ENCODE measurements at places on chromosomes 7 and 10.

GRCh38 chr7:124752310-124752709 is 13.3 kb downstream of the GPR37 start:
- no peak for DNase-seq

GRCh38 chr10:17353568-17354300 is 100.7 kb downstream of the ST8SIA6 start:
- no peak for DNase-seq

DNA sequence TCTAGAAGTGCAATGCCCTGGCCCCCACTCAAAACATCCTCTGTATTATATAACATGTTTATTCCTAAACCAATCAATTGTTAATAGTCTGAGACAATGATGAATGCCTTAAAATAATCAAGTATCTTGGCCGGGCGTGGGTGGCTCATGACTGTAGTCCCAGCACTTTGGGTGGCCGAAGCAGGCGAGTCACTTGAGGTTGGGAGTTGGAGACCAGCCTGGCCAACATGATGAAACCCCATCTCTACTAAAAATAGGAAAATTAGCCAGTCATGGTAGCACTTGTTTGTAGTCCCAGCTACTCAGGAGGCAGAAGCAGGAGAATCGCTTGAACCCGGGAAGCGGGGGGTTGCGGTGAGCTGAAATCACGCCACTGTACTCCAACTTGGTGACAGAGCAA is 29.4 kb upstream of the CACNA2D1 start:
- DNase-seq, result no peak

DNA sequence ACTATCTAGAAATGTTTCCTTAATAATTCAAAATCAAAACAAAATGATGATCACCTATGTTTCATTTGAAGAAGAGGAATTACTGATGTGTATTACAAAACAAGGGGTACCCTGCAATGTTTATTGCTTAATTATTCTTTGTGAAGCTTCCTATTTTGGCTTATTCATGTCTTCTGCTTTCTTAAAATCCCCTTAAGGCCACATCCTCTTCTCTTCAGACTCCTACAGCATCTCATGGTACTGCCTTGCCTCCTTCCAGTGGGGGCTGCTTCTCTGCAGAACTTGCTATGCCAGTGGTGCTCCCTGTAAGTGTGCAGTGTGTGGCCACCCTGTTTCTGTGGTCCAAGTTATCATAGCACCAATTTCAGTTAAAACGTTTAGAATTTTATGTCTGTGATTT is 35.0 kb downstream of the CCDC146 start:
- DNase-seq, result no peak

- DNase-seq, result no peak
These were observed 63.9 kb upstream of the ECHDC3 start for GRCh38 chr10:11678074-11678793.

DNA sequence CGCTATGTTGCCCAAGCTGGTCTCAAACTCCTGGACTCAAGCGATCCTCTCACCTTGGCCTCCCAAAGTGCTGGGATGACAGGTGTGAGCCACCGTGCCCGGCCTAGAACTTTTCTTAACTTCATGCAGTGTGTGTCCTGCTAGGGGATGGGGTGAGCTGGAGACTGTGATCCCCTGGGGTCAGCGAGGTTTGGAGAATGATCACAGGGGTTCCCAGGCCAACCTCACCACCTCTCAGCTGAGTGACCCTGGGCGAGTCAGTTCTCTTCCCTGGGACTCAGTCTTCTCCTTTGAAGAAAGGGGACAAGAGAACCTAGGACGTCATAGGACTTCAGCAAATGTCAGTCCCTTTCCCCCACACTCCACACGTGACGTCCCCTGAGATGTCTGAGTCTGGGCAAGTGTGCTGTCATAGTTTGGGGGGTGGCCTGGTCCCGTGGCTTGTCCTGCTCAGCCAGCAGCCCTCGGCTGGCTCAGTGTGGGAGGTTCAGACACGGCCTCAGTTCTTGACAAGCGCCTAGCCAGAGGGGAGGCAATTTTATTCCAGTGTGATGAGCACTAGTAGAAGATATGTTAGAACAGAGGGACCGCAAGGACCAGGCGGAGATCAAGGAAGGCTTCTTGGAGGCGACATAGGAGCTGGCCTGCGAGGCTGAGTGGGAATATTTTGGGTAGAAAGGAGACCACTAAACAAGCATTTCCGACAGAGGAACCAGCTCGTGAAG is 43.3 kb upstream of the ELN start:
- DNase-seq, result no peak

GRCh38 chr10:124381011-124381611 is 37.6 kb downstream of the OAT start:
- no peak for DNase-seq

- DNase-seq, result no peak
These were observed 90.0 kb downstream of the LARP4B start for GRCh38 chr10:841535-841934.

DNA sequence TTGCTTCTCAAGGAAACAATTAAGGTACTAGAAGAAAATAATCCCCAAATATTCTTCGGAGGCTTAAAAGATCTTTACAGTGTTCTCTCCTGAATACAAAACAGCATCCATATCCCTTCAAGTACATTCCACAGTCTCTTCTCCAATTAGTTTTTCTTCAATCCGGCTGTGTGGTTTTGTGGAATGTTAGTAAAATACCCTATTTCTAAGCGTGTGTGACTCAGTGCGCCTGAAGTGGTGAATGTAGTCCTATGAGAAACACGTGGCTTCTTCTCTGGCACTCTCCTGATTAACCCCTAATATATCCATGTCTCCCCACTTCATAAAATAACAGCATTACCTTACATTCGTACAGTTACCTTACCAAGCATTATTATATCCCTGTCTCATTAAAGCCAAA is 570.2 kb downstream of the ARL4A start:
- no peak for DNase-seq

- no peak for DNase-seq
These were observed 43.8 kb upstream of the CSTF2T start for GRCh38 chr10:51743146-51743545.

DNA sequence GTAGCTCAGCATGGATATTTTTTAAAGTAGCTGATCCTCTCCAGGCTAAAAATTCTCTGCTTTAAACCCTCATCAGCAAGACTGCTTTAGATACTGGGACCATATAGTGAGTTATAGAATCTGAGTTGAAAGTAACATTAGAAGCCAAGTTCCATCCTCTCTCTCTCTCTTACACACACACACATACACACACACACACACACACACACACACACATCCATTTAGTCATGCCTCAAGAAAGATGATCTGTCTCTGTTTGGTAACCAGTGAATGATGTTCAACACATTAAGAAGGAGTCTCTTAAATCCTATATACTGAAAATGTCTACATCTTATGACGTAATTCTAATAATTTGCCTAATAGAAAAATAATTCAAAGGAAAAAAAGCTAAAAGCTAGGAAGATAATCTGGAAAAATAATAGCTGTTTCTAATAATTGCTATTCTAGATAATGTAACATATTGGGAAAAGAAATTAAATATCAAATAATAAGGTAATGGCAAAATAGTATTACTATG is 16.9 kb upstream of the ATP6V0A4 start:
- DNase-seq, result no peak

- no peak for DNase-seq
These were observed 60.4 kb downstream of the PAX2 start for GRCh38 chr10:100805543-100806355.

DNA sequence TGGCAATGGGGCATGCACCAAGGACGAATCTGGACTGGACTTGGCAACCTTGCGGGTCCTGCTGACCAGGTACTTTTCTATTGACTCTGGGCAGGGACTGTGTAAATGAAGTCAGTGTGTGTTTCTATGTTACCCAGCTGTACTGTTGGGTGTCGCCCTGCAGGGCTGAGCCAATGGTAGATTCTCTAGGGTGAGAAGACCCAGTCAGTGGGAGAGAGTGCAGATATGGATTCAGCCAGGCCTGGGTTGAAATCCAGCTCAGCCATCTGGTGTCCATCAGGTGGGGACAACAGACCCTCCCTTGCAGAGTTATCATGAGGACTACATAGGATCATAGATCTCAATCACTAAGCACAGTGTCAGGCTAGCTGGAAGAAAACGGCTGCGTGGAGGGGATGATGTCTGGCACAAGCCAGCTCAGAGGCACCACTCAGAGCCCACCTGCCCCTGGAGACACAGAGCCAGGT is 4.9 kb upstream of the PPIF start:
- DNase-seq, result no peak

DNA sequence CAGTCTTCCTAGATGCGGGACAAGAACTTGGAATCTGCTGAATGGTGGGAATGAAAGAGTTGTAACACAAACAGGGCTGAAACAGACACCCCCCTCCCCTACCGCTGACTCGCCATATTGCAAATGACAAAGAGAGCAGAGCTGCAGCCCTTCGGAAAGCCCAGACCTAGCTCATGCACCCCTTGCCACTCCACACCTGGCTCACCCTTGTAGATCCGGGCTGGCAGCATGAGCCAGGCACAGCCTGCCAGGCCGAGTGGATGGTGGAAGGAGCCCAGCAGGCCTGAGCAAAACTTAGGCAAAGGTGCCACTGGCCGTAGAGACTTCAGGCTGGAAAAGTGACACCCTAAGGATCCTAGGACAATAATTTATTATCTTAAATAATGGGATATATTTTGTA is 237.4 kb upstream of the SEMA3D start:
- DNase-seq, result no peak

DNA sequence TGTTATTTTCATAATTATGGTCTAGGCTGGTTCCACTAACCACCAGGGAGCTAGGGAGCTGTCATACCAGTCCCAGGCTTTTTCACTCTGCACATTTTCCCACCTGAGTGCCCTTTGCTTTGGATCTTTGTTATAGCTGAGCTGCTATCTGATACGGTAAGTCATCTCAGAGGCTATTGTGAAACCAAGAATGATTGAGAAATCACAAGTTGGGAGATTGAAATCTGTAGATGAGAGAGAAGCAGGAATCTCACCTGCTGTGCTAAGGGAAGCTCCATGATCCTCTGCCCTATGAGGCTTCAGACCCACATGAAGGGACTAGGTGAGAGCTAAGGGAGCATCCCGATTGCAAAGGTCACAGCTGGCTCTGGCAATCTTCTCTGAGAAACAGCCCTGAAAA is 307.8 kb downstream of the REEP3 start:
- no peak for DNase-seq

DNA sequence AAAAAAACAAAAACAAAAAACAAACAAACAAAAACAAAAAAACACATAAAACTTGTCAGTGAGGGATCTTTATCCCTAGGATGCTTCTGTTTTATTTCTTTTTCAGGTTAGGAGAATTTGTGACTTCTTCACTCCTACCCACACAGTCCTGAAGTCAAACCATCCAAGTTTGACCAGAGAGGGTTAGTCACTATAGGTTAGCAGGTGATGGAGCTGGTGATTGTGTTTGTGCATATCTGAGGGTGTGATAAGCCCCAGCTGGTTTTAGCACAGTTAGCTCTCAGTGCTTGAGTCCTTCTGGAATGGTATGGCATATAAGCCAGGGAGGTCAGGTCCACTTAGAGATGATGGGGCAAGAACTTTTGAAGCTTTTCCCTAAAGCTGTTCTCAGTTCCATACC is 11.8 kb upstream of the IKZF1 start:
- DNase-seq, result no peak

DNA sequence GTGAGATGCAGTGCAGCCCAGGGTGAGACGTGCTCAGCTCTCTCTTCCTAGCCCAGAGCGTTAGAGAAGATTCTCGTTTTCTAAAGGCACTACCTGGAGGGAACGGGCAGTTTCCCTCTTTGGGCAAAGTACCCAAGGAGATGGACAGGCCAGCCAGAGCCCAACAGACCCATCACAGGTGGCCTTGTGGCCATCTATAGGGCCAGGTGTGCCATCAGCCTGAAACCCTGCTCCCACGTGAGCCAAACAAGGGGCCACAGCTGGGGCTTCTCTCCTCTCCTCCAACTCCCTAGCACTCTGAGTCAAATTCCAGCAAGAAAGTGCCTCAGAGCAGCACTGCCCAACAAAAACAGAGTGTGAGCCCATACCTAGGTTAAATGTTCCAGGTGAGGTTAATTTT is 22.3 kb downstream of the CHST15 start:
- no peak for DNase-seq

GRCh38 chr7:105874055-105874454 is 2.3 kb downstream of the ATXN7L1 start:
- no peak for DNase-seq

DNA sequence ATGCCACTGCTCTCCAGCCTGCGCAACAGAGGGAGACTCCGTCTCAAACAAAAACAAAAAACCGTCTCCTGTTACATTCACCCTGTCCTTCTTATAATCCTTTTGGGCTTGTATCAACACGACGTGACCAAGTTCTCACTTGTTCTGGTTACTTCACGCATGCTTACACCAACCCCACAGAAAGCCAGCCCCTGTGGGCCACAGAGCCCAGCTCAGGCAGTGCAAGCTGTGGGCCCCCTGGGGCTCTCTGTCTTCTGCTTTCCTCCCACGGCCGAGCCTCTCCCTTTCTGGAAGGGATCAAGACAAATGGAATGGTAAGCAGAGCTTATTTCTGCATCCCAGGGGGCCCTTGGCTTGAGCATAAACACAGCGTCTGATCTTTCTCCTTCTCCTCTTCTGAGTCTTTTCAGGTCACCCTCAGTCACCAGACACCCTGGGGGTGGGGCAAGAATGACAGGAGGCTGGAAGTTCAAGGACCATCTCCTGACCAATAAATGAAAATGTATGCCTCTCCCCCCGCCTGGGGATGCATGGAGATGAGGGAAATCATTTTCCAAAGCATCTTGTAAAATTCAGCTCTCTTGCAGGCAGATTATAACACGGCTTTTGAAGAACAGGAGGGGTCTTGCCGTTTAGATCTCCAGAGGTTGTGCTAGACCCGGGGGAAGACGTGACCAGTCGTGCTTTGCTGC is 19.0 kb upstream of the TRIM56 start:
- DNase-seq, result no peak

GRCh38 chr10:100807241-100807951 is 62.0 kb downstream of the PAX2 start:
- no peak for DNase-seq

DNA sequence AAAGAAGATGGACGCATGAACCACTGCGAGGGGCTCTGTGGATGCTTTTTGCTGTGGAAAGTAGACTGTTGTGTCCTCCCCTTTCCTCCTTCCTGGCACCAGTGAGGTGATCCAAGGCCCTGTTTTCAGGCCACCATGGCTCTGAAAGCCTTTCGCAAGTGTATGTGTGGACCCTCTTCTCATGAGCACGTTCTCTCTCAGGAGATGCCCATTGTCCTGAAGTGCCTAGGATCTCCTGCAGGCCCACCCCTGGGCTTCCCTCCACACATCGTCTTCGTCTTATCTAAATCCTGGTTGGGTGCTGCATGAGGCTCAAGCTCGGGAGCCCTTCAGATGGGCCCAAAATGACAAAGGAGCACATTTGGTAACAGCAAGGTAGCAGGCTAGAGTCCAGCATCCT is 188.2 kb downstream of the PTPN20 start:
- DNase-seq, result no peak

GRCh38 chr7:78020136-78020873 is 221.7 kb downstream of the PHTF2 start:
- DNase-seq, result no peak
